ENCODE measurements at places on chromosomes 4 and X.

DNA sequence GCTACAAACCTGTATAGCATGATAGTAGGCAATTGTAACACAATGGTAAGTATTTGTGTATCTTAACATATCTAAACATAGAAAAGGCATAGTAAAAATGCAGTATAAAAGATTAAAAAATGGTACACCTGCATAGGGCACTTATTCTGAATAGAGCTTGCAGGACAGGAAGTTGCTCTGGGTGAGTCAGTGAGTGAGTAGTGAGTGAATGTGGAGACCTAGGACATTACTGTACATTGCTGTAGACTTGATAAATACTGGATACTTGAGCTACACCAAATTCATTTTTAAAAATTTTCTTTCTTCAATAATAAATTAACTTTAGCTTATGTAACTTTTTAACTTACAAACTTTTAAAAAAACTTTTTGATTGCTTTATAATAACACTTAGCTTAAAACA is 68.2 kb upstream of the MAML3 start:
- DNase-seq = no peak

DNA sequence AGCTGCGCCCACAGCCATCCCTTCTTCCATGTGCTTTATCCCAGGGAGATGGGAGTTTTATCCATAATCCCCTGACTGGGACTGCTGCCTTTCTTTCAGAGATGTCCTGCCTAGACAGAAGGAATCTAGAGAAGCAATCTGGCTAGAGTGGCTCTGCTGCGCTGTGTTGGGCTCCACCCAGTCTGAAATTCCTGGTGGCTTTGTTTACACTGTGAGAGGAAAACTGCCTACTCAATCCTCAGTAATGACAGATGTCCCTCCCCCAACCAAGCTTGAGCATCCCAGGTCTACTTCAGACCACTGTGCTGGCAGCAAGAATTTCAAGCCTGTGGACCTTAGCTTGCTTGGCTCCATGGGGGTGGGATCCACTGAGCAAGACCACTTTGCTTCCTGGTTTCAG is 116.9 kb upstream of the AR start:
- no peak for DNase-seq

DNA sequence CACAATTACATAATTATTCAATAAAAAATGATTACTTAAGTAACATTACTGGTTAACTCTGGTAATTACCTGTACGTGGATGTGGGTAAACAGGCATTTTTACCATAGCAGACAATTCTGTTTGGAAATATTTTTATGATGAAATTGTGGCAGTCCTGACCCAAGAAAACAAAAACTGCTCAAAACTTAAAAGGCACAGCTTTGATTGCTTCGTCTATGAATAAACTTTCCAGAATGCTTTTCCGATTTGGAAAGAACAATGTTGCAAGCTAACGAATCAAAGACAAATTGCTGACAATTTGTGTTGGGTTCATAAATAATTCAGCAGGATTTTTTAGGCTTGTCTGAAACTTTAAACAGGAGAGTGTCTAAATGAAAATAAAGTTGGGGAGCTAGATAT is 150.6 kb upstream of the GYPA start:
- no peak for DNase-seq

- DNase-seq = no peak
Measured at GRCh38 chrX:149230689-149231088, 274.4 kb downstream of the IDS start.

- no peak for DNase-seq
Measured at GRCh38 chr4:76830964-76831703, 66.8 kb downstream of the SOWAHB start.

GRCh38 chr4:176063718-176064117 is 1.9 kb upstream of the WDR17 start:
- no peak for DNase-seq

DNA sequence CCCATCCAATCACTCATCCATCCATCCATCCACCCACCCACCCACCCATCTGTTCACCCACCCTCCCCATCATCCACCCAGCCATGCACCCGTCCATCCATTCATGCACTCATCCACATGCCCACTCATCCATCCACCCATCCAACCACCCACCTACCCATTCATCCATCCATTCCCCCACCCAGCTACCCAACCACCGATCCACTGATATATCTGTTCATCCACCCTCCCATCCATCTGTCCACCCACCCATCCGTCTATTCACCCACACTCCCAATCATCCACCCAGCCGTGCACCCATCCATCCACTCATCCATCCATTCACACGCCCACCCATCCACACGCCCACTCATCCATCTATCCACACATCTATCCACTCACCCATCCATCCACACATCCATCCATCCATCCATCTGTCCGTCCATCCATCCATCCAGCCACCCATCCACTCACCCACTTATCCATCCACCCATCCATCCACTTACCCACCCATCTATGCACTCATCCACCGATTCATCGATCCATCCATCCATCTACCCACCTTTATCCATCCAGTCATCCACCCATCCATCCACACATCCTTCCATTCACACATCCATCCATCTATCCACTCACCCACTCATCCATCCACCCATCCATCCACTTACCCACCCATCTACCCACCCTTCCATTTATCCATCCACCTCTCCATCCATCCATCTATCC is 28.4 kb downstream of the ASMTL start:
- no peak for DNase-seq

DNA sequence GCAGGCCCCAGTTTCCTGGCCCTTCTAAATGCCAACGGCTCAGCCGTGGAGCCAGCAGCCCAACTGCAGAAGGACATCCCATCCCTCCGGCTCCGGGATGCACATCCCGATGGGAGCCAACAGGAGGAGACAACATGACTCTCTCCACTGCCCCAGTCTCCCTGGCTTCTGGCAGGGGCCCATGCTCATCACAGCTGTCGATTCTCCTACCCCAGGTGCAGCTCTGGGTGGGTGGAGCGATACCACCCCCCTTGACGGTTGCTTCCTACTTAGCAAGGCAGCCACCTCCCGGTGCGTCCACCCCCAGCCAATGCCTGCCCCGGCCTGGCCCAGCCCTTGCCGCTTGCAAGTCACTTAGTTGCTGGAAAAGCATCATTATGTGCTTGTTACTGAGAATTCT is 19.5 kb downstream of the ZNF275 start:
- DNase-seq = no peak

Data from inflammatory macrophage (primary cell).